ENCODE measurements at places on chromosomes 2 and 18.

DNA sequence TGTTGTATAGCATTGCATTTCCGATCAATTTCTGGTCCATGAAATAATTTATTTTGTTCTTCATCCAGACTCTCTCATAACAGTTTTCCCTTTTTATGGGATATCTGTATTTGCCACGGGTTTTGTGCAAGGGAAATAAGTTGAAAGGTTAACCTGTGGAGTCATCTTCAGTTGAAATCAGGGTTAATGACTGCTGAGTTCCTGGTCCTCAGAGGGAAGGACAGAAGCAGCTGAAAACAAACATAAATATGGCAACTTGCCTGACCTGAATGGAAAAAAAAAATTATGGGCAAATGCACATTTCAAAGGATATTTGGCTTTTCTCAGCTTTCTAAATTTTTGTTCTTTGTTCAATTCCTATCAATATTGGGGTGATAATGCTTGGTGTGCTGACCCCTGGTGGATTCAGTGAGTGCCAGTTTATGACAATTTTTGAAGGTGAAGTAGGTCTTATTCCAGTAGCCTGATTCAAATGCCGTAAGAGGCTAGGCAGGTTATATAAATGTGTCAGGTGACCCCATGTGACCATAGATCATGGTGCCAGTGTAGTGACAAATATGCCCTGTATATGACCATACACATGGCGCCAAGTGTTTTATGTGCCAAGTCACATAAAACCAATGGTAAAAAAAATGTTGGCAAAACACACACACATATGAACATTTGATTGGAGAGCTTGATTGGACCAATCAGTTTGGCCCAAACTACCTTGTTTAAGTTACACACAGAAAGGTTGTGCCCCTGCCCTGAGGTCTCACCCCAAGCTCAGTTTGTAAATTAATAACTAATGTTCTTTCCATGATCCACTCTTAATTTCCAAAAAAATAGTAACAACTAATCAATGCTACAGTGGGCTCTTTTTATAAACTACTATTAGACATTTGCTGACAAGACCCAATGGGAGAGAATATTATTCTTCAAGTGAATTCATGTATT, 47.6 kb upstream of the FAM124B start:
- peak; percentile 21 for DNase-seq

DNA sequence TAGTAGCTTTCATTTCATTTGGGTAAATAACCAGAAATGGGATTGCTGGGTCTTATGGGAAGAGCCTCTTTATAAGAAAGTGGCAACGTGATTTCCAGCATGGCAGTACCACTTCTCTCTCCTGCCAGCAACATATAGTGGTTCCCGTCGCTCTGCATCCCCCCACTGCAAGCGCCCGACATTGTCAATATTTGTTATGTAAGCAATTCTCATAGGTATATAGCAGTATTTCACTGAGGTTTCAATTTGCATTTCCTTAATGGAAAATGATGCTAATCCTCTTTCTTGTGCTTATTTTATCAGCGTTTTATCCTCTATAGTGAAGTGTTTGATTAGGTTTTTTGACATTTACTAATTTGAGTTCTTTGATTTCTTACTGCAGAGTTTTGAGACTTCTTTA, 36.0 kb upstream of the FAHD2A start:
- DNase-seq, result no peak

DNA sequence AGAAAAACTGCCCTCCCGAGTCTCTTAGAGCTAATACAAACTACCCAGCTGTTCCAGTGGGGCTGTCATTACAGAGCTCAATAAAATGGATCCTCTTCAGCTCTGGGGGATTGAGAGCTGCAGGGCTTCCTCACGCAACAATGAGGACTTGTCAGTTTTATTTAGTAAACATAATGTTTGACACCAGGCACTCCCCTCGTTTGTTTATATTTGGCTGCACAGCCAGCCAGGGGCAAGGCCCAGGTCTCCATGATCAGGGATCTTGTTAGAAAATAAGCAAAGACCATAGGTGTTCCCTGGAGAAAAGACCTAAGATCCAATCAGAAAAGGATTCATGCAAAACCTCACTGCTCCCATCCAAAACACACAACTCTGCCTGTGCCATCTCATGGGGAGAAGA, 158.2 kb downstream of the C1D start:
- no peak for DNase-seq

- no peak for DNase-seq
These were observed 55.3 kb upstream of the AFF3 start for GRCh38 chr2:100197631-100198153.

GRCh38 chr2:197217541-197217940, 93.0 kb downstream of the ANKRD44 start:
- DNase-seq, result no peak

DNA sequence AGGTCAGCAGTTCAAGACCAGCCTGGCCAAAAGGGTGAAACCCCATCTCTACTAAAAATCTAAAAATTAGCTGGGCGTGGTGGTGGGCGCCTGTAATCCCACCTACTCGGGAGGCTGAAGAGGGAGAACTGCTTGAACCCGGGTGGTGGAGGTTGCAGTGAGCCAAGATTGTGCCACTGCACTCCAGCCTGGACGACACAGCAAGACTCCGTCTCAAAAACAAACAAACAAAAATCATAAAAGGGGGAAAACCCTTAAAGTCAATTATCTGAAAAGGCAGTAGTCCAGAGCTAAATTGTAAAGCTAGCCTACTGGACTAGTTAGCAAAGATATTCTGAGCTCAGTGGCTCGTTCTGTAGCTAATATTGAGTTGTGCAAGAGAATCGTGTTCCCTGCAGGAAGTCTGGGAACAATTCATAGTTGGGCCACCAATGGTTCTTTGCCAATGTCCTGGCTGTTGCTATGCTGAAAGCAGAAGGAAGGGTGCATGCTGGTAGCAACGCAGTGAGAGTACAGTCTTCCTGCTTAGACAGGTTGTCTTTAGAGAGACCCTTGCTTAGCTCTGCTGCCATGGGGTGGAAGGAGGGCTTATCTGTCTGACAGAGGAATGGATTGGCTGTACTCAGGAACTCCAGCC, 4.3 kb downstream of the TGOLN2 start:
- no peak for DNase-seq

DNA sequence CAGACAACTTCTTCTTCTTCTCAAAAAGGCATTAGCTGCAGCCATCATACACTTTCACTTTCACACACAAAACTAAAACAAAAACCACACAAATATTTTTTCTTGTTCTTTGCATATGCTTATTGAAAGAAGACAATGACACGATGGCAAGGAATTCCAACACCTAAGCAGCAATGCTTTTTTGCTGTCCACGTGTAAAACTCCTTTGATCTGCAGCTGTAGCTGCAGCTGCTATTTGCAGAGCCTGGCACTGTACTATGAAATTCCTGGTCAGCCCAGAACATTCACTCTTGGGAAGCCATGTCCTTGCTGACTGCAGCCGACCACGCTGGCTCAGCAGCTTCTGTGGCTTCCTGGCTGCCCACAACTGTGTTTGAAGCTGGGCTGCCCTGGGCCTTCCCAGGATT, 316.2 kb downstream of the CDH2 start:
- no peak for DNase-seq

GRCh38 chr2:239696559-239697207, 295.9 kb upstream of the HDAC4 start:
- no peak for DNase-seq

- DNase-seq, result peak; percentile 32
These were observed 50.1 kb downstream of the SLC14A1 start for GRCh38 chr18:45774065-45774521.

DNA sequence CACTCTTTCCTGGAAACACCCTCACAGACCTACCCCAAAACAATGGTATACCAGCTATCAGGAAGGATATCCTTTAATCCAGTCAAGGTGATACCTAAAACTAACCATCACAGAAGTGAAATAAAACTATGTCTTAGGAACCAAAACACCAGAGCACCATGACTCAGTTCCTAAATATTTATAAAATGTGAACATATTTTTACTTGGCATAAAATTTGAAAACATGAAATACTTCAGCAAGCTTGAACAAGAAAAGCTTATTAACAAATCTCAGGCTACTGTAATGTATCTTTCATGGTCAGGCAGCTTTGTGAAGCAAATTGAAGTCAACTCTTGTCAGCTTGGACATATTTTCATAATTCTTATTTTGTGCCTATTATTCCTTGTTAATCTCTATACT, 440.8 kb upstream of the CDH20 start:
- DNase-seq, result no peak

- DNase-seq, result no peak
These were observed 155.3 kb upstream of the CDH19 start for GRCh38 chr18:66759050-66759828.

GRCh38 chr2:33425586-33426031, 50.8 kb upstream of the RASGRP3 start:
- no peak for DNase-seq

GRCh38 chr2:86218124-86218523, 18.9 kb downstream of the MRPL35 start:
- DNase-seq, result no peak

- DNase-seq, result no peak
These were observed 182.5 kb upstream of the HDAC4 start for GRCh38 chr2:239583171-239583878.

- DNase-seq, result peak; percentile 12
These were observed 564 bp downstream of the MPV17 start for GRCh38 chr2:27322301-27322765.

DNA sequence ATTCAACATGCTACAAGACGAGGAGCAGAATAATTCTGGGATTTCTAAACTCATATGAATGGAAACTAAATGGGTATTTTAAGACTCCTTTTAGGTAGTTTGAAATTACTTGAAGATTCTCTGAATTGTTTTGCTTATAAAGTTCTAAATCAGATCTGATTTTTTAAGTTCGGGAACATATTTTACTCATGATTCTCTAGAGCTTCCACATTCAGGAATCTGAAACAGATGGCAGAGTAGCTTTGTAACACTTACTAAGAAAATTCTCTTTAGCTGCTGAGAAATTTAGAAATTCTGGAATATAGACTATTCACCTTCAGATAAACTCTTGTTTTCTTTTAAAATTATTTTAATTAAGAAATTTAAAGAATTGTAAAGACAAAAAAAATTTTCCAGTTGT, 13.7 kb downstream of the RBBP8 start:
- DNase-seq, result no peak

All from CD4-positive, alpha-beta T cell treated with Interleukin-10 for 1 hour (primary cell).